Endothelial cell (in vitro differentiated cells): ENCODE measurements at places on chromosomes 4 and X. TPM values are rescaled to one million over a fixed set of nuclear protein-coding genes. Genes with fewer than 3 reads are reported as not detected.

SPP1 gene
- total RNA-seq, result 4.7 TPM

EXOC1L gene
- total RNA-seq, result not detected

KIT gene
- total RNA-seq, result 49.1 TPM

OPRPN gene
- total RNA-seq, result not detected

MFAP3L gene
- total RNA-seq, result 6.3 TPM

DNA sequence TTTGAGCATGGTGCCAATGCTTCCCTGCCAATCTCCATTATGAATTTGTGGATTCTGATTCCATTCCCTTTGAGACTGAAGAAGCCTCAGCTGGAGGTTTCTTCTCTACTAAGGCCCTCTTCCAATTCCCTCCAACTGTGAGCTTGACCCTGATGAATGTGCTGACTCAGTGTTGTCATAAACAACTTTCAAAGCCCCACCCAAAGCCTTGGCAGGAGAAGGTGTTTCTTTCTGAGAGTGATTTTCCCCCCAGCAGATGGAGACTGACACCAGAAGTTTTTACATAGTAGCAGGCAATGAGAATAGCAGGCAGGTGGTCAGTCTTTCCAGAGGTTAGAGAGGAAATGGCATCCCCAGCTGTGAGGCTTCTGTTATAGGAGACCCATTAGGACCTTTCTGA is 53.1 kb downstream of the OCRL start:
- no peaks in the 10 kb centered on the region for H3K4me1 ChIP-seq
- no peaks in the 10 kb centered on the region for H3K27me3 ChIP-seq
- DNase-seq, result no peak
- no peak overlapping the region for H3K27ac ChIP-seq
- H3K4me3 ChIP-seq, result no peak overlapping the region
- peaks cover 6% of the 10 kb centered on the region for H3K36me3 ChIP-seq

GRCh38 chr4:65791111-65791811 is 121.0 kb upstream of the EPHA5 start:
- no peak overlapping the region for H3K27ac ChIP-seq
- no peaks in the 10 kb centered on the region for H3K36me3 ChIP-seq
- no peak for DNase-seq
- peaks cover 12% of the 10 kb centered on the region for H3K4me1 ChIP-seq
- no peaks in the 10 kb centered on the region for H3K27me3 ChIP-seq

DNA sequence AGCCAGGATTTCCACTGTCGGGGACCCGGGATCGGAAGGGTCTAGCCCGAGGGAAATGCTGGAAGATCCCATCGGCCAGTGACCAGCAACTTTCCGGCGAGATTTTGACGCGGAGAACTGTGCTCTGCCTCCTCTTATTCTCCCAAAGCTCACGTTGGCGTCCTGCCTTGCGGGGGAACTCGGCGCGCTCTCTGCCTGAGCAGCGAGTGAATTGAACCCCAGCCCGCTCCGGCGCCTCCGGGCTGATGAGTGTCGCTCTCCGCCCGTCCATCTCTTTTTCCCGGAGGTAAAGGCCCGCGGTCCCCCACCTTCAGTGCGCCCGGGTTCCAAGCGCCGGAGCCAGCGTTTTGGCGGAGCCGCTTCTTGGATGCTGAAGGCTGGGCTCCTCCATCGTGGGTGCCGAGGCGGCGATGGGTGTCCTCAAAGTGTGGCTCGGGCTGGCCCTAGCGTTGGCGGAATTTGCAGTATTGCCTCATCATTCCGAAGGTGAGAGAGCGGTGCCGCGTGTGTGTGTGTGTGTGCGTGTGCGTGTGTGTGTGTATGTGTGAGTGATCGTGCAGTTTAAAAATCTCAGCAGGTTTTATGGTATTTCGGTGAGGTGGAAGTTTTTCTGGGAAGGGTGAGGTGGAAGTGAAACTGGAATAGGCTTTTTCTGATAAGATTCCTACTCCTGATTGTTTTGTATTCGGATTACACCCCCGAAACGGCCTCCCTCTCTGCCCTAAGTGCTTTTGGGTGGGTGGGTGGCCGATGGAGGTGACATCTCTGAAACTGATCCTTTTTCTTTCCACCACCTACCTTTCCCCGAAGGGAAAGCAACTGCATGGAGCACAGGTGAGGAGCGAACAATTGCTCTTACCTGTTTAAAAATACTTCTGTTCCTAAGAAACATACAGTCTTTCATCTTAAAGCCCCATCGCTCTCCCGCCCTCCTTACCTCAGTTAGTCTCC is 752 bp downstream of the FRAS1 start:
- H3K36me3 ChIP-seq, result no peaks in the 10 kb centered on the region
- H3K4me3 ChIP-seq, result peak overlapping the region; percentile 100
- peak overlapping the region; percentile 18 for H3K27ac ChIP-seq

DNA sequence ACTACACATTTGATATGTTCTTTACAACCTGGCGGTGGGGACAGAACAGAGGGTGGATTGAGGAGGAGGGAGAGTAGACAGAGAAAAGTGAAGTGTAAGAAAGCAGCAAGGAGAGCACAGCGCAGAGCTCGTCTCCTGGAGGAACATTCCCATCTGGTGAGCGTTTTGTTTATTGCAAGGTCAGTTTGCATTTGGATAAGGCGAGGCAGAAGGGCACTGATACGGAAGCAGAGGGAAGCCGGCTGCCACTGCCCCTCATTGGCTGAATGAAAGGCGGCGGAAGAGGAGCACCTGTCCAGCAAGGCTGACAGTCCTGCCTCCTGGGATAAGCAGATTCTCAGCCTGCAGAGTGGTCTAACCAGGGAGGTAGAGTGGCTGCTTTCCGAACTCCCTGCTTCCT is 83.2 kb downstream of the GPR143 start:
- H3K4me3 ChIP-seq, result no peak overlapping the region
- H3K27ac ChIP-seq, result no peak overlapping the region
- H3K27me3 ChIP-seq, result peaks cover under 1% of the 10 kb centered on the region
- no peak for DNase-seq
- H3K36me3 ChIP-seq, result no peaks in the 10 kb centered on the region

DNA sequence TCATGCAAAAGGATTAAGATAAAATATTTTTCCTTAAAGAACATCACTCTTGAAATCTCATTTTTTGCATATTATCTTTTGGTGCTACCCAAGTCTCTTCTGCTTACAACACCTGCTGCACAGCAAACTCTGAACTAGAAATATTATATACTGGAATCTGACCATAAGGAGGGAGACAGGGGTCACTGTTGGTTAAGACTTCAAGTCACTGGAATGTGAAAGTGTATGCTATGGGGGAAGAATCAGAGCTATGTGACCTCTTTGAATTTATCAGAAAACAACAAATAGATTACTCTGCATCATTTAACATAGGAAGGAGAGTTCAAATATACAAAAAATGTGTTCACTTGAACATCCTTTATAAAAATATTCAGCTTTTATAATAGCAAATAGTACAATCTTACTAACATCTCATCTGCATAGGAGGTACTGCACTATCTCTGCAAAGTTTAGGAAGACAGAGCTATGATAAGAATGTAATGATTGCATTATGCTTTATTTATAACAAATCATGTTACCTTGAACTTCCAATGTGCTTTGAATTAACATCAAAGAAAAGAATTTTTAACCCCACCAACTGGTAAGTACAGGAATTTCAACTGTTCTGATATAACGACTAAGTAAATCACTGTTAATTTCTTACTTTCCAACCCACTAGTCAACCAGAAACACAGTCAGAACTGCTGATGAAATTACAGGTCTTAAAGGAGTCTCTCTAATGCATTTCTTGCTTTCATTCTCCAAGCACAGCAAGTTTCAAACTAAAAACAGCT is 69.8 kb downstream of the ZNF827 start:
- H3K4me1 ChIP-seq, result peaks cover 40% of the 10 kb centered on the region
- H3K4me3 ChIP-seq, result no peak overlapping the region
- H3K36me3 ChIP-seq, result peaks cover 7% of the 10 kb centered on the region

GRCh38 chr4:155885666-155886065 is 17.8 kb upstream of the TDO2 start:
- H3K27me3 ChIP-seq, result no peaks in the 10 kb centered on the region
- no peak overlapping the region for H3K4me3 ChIP-seq
- no peaks in the 10 kb centered on the region for H3K36me3 ChIP-seq
- no peak for DNase-seq

- H3K4me1 ChIP-seq, result peaks cover 28% of the 10 kb centered on the region
- H3K4me3 ChIP-seq, result no peak overlapping the region
- no peaks in the 10 kb centered on the region for H3K36me3 ChIP-seq
- H3K27me3 ChIP-seq, result no peaks in the 10 kb centered on the region
Measured at GRCh38 chrX:130896802-130897501, 6.1 kb downstream of the ENOX2 start.

GRCh38 chr4:184732126-184732525 is 1.8 kb downstream of the CENPU start:
- no peaks in the 10 kb centered on the region for H3K36me3 ChIP-seq
- no peak overlapping the region for H3K27ac ChIP-seq
- H3K4me1 ChIP-seq, result peaks cover 5% of the 10 kb centered on the region
- DNase-seq, result no peak
- H3K27me3 ChIP-seq, result no peaks in the 10 kb centered on the region
- H3K4me3 ChIP-seq, result peak overlapping the region; percentile 96

DNA sequence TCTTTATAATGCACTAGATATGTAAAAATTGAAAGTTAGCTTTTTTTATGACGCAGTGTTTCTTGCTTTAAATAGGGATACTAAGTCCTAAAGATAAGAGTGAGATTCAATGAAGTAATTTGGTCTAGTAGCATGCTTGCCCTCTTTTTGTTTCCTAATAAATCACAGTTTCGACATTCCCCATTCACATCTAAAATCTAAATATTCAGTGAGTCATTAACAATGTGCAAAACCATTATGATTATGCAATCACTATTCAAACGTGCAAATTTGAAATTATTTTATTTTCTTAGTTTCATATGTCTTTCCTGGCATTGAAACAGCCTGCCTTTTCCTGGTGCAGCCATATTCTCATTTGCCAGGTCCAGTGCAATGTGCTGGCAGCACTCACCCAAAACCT is 1350.5 kb upstream of the PABPC4L start:
- H3K27me3 ChIP-seq, result no peaks in the 10 kb centered on the region
- H3K36me3 ChIP-seq, result no peaks in the 10 kb centered on the region
- H3K4me3 ChIP-seq, result no peak overlapping the region

DNA sequence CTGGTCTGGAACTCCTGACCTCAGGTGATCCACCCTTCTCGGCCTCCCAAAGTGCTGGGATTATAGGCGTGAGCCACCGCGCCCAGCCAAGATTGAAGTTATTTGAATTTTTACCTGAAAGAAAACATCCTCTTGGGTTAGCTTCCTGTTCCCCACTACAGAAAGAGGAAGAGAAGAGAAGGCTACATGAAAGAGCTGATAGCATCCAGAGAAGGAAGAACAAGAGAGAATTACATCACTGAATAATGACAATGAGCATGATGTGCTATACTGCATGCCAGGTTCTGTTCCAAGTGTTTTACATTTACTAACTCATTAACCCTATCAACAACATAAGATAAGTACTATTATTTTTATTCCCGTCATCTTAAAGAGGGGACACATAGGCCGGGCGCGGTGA is 11.5 kb upstream of the TBC1D1 start:
- H3K27me3 ChIP-seq, result peaks cover 5% of the 10 kb centered on the region
- H3K36me3 ChIP-seq, result no peaks in the 10 kb centered on the region
- H3K4me1 ChIP-seq, result peaks cover 4% of the 10 kb centered on the region
- H3K27ac ChIP-seq, result no peak overlapping the region

DNA sequence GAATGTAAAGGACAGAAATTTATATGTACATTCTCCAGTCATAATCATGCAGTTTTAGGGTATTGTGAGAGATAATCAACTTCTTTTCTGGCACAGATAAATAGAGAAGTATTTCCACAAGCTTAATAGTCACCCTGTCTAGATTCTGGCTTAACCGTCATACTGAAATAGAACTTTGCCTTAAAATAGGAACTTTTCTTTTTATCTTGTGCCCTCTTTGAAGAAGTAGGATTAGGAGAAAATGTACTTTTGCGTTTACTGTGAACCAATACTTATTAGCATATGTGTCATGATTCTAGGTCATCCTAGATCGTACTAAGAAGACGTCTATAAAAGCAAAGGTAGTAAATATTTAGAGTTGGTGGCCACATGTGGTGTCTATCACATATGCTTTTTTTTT is 95.4 kb downstream of the NFKB1 start:
- H3K27me3 ChIP-seq, result no peaks in the 10 kb centered on the region
- H3K4me1 ChIP-seq, result no peaks in the 10 kb centered on the region
- peaks cover 32% of the 10 kb centered on the region for H3K36me3 ChIP-seq
- no peak overlapping the region for H3K27ac ChIP-seq

- H3K27me3 ChIP-seq, result no peaks in the 10 kb centered on the region
- DNase-seq, result no peak
- H3K4me3 ChIP-seq, result no peak overlapping the region
- H3K27ac ChIP-seq, result no peak overlapping the region
Measured at GRCh38 chr4:68372588-68372987, 22.7 kb upstream of the YTHDC1 start.

DNA sequence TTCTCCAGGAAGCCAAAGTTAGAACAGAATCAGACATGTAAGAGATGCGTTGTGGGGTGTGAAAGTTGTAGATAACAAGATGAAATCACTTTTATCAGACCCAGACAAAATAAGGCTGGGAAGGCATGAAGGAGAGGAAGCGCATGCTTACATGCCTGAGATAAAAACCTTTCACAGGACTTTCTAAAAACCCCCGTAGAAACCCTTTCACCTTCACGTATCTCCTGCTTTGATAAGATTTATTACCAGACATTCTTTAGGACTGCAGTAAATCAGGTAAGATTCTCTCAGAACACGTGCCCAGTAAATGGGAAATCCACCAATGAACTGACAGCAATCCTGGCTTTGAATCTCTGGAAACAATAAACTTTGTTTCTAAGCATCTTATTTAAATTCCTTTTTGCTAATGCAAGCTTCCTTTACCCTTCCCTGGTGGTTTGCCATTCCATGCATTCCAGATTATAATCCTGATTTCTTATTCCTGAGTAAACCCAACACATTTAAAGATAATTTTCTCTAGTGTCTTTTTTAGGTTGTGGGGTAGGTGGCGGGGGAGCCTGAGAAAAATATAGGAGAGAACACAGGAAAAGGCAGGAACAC is 254.6 kb upstream of the LDB2 start:
- H3K36me3 ChIP-seq, result no peaks in the 10 kb centered on the region
- H3K27me3 ChIP-seq, result no peaks in the 10 kb centered on the region
- H3K27ac ChIP-seq, result no peak overlapping the region
